Adrenal gland (tissue), 19 donors: ENCODE measurements at places on chromosomes 6 and 20.

DNA sequence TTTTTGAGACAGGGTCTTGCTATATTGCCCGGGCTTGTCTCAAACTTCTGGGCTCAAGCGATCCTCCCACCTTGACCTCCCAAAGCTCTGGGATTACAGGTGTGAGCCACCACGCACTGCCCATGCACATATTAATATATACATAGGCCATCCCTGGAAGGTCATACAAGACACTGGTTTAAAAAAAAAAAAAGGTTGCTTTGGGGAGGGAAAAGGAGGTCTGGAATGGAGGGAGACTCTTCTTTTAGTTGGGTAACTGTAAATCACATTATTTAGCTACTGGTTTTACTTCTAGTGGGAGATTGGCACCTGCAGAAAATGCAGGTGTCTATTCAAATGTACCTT is 4.1 kb upstream of the SNAI1 start:
- no peak overlapping the region for H3K4me3 ChIP-seq
- H3K27ac ChIP-seq: no peak overlapping the region
- peaks cover 17% of the 10 kb centered on the region for H3K4me1 ChIP-seq
- H3K27me3 ChIP-seq: no peaks in the 10 kb centered on the region

DNA sequence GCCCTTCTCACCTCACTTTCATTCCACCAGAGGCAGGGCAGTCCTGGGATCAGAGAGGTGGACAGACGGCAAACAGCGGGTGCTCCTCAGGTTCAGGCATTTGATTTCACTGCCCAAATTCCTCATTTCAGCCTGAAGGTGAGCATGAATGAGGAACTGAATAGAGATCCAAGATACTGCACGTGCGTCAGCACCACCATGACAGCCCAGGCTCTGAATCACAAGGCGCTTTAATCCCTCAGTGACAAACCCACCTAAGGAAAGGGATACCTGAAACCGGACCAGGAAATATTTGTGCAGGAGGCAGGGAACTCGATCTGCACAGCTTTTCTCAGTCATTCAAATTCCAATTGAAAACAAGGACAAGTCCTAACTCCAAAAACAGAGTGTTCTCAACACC is 174.8 kb upstream of the HEY2 start:
- H3K4me3 ChIP-seq: no peak overlapping the region
- no peak overlapping the region for H3K27ac ChIP-seq
- no peaks in the 10 kb centered on the region for H3K4me1 ChIP-seq
- no peaks in the 10 kb centered on the region for H3K36me3 ChIP-seq
- peaks cover 5% of the 10 kb centered on the region for H3K27me3 ChIP-seq
- no peak for DNase-seq

GRCh38 chr6:128512296-128512695 is 8.1 kb downstream of the PTPRK start:
- no peak for DNase-seq
- no peaks in the 10 kb centered on the region for H3K36me3 ChIP-seq
- H3K27ac ChIP-seq: no peak overlapping the region
- H3K27me3 ChIP-seq: no peaks in the 10 kb centered on the region
- no peak overlapping the region for H3K4me3 ChIP-seq

GRCh38 chr6:137995371-137995770 is 111.8 kb downstream of the PERP start:
- no peaks in the 10 kb centered on the region for H3K27me3 ChIP-seq
- no peak overlapping the region for H3K4me3 ChIP-seq
- H3K36me3 ChIP-seq: no peaks in the 10 kb centered on the region
- no peaks in the 10 kb centered on the region for H3K4me1 ChIP-seq
